ENCODE measurements at places on chromosomes 5 and 9.

DNA sequence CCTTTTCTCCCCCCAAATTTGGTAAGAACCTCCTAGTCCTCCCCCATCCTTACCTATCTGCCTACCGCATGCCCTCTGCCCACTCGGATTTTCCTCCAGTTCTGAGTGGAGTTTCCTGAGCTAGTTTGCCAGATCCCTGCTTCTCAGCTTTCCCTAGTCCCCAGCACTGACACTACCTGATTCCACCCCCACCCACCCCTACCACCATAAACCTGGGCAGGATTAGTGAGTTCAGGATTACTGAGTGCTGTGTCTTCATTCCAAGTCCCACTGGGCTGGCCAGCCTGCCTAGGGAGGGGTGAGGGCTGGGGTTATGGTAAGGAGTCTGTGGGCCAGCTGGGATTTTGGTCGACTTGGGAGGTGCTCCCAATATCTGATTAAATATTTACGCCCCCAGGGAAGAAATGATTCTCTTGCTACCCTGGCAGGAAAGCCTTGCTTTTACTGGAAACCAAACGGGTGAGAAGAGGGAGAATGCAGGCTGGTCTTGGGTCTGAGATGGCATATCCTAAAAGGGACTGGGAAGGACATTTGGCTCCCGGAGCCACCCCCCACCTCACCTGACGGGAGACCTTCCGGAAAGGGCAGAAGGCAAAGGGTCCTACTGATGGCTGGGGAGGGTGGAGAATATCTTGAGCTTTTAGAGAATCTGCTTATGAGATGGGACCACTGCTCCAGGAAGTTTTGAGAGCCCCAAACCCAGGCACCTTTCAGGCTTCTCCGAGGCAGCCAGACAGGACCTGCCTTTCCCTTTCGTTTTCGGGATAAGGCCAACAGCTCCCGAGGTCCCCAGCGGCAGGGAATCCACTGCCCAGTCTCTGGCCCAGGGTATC is 3.7 kb downstream of the PITX1 start:
- DNase-seq: no peak

DNA sequence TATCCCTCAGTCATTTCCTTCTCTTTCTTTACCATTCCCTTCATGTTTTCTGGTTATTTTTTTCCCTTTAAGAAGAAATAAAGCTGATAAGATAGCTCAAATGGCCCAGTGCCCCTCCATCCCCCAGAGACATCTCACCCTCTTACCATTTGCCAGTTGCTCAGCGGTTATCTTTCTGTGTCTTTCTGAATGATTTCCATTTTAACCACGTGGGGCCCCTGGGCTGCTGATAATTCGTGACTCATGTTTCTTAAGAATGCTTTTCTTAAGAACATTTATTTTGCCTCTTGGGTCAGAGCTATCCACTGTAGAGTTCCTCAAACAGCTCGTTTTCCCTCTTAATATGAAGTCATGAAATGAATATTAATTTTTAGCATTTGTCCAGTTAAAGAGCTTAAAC is 147.8 kb downstream of the MAST4 start:
- no peak for DNase-seq

- no peak for DNase-seq
Observed at GRCh38 chr5:38782180-38782835, 63.5 kb upstream of the OSMR start.

- DNase-seq: no peak
Observed at GRCh38 chr5:124492444-124493224, 253.8 kb downstream of the ZNF608 start.

GRCh38 chr9:129175825-129176633 is 2.0 kb downstream of the IER5L start:
- DNase-seq: peak; percentile 46

DNA sequence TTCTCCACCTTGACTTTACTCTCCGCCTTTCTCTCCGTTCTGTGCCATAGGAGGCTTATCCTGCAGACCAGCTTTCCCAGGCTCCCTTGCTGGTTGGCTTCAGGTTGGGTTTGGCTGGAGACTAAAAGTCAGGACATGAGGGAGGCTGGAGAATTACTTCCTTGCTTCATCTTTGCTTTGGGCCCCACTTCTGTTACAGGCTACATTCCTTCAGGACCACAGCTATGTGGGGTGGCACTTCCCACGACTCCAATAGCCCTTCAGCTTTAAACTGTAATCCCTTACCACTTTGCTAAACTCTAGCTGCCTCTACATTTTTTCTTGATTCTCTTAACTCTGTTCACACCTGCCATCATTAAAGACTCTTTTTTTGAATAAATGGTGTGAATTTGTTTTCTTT is 186.7 kb upstream of the NR4A3 start:
- DNase-seq: no peak

DNA sequence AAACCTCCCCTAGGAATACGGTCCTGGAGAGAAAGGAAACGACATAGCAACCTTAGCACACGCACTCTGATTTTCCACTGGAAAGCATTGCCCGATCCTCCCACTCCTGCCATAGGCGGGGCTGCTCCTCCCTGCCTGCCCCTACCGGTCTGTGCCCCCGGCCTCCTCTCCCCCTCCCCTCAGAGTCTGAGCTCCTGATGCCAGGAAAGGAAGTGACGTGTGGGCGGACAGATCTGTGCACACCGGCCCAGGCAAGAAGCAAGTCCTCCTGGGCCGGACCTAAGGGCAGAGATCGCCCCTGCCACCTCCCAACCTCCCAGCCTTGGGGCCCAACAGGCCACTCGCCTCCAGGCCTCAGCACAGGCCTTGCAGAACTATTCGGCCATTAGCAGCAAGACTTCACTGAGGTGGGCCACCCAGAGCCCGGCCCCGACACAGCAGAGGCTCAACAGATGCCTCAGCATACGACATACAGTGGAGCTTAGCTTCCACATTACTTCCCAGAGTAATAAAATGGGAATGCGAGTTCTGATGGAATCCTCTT is 7.2 kb downstream of the NINJ1 start:
- no peak for DNase-seq

- DNase-seq: no peak
Observed at GRCh38 chr5:149118463-149118862, 22.8 kb upstream of the ABLIM3 start.

DNA sequence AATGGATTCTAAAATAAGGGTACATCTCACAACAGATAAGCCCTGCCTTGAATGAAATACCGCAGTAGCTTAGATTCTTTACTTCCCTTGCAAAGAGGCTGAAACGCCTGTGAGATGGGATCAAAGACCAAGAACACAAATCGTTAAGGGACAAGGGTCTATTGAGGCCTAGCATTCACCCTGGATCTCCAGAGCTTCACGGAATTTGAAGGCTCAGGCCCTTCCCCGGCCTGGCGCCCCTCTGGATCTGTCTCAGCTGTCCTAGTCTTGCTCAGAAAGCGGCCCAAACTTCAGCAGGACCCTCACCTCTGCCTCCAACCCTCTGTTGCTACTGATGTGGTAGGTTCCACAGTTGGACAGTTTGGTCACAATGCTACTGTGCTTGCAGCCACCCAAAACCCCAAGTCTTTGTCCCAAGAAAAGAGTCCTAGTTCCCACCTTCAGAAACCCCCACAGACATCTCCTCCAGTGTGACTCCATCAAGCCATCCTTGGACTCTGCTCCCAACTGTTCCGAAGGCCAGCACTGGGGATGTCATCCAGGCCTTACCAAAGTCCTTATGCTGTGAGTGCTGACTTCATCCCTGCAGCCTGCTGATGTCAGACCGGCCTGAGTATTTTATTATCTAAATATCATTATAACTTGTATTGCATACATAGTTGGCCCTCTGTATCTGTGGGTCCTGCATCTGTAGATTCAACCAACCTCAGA is 9.4 kb downstream of the CORO2A start:
- no peak for DNase-seq

- DNase-seq: no peak
Observed at GRCh38 chr5:157926977-157927376, 68.0 kb upstream of the CLINT1 start.

- no peak for DNase-seq
Observed at GRCh38 chr5:157766902-157767301, 23.4 kb downstream of the LSM11 start.

GRCh38 chr9:80158554-80159170 is 586.9 kb downstream of the TLE4 start:
- no peak for DNase-seq

- DNase-seq: no peak
Observed at GRCh38 chr9:137116728-137117127, 2.2 kb upstream of the DPP7 start.

- no peak for DNase-seq
Observed at GRCh38 chr5:138541511-138542179, 1.4 kb downstream of the ETF1 start.

DNA sequence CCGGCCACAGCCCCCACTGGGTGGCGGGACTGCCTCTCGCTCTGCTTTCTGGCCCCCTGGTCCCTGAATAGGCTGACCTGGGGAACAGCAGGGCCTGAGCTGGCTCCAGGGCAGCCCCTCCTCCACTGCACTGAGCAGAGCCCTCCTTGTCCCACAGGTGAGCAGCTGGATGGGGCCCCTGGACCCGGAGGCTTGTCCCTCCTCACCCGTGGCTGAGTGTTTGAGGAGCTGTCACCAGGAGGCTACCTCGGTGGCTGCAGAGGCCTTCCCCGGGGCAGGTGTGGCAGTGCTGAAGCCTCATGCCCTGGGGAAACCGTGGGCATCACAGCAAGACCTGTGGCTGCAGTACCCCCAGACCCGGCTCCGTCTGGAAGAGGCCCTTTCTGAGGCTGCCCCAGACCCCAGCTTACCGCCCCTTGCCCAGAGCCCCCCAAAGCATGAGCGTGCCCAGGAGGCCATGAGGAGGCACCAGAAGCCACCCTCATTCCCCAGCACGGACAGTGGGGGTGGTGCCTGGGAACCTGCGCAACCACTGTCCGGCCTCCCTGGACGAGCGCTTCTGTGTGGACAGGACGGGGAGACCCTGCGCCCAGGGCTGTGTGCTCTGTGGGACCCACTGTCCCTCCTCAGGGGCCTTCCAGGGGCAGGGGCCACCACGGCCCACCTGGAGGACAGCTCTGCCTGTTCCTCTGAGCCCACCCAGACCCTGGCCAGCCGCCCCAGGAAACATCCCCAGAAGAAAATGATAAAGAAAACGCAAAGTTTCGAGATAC is 28.5 kb upstream of the LRRC14B start:
- no peak for DNase-seq

DNA sequence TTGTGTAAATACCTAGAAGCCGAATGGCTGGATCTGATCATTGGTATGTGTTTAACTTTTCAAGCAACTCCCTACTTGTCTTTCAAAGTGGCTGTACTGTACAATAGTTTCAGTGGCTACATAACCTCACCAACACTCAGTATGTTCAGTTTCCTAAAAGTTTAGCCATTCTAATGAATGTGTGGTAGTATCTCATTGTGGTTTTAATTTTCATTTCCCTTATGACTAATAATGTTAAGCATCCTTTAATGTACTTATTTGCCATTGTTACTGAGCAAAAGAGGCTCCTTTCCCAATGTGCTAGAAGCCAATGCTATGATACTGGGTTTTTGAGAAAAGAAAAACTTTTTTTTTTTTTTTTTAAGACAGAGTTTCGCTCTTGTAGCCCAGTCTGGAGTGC is 27.8 kb upstream of the ALDOB start:
- DNase-seq: no peak

GRCh38 chr9:4375424-4376200 is 75.7 kb upstream of the GLIS3 start:
- no peak for DNase-seq

GRCh38 chr9:80376180-80376579 is 804.4 kb downstream of the TLE4 start:
- no peak for DNase-seq

- no peak for DNase-seq
Observed at GRCh38 chr5:33764786-33765185, 127.0 kb downstream of the ADAMTS12 start.

DNA sequence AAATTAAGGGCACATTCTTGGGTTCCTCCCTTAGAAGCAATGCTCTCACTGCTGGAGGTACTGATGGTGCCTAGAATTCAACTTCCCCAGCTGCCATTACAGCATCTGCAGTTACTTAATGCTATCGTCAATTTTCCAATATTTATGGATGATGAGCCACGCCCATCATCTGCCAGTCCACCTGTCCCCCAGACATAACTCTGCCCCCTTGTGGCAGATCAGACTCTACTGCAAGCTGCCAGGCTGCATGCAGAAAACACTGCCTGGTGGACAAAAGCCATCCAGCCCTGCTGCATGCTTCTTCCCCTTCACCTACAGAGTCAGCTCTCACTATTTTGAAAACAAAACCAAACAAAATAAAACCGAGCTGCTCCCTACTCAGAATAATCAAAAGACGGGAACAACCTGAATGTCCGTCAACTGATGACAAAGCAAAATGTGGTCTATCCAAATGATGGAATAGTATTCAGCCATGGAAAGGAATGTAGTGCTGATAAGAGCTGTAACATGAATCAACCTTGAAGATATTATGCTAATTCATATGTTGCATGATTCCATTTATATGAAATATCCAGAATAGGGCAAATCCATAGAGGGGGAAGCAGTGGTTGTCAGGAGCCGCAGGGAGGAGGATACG is 66.4 kb downstream of the RETREG1 start:
- DNase-seq: no peak

GRCh38 chr9:18438951-18439350 is 35.0 kb upstream of the ADAMTSL1 start:
- DNase-seq: no peak

- no peak for DNase-seq
Observed at GRCh38 chr9:116238225-116238624, 84.6 kb downstream of the PAPPA start.
